ENCODE measurements at places on chromosomes 5 and 9.

DNA sequence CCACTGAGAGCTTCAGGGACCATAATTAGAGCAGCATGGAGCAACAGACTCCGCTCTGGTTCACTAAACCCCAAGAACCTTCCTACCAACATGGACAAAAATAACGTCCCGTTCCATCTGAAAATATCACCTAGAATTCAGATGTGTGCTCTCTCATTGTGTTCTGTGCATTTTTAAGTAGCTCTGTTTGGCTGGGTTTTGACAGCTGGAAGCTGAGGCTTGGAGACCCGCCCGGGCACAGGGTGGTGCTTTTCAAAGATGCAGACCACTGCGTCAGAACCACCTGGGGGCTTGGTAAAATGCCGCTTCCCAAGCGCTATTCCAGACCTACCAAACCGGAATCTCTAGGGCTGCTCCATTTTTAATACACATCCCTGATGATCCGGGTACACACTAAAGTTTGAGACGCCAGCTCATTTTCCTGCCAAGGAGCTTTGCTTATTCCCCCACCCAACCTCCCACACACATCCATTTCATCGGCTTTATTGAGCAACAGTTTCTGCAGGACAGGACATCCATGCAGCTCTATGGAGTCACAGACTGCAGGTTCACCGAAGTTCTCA lies 104.8 kb downstream of the GABBR2 start:
- no peak for DNase-seq

DNA sequence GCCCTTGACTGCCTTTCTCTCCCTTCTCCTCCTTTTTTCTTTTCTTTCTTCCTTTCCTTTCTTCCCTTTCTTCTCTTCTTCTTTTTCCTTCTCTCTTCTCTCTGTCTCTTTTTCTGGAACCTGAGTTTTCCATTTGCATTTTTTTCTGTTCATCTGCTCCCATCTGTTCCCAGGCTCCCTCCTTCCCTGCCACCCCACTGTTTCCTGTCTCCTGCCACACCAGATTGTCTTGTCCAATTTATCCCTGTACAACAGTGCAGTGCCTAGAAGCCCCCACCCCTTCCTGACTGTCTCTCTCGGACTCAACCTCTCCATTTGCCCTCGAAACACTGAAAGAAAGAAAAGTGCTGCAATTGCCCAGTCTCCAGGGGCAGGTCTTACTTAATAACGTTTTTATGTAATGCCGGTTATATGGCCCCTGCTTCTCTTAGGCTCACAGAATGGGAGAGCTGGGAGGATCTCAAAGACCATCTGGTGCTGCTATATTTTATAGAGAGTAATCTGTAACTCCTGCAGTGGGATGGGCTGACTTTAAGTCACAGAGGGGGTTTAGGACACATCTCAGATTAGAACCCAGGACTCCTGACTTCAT lies 101.4 kb downstream of the RALGPS1 start:
- no peak for DNase-seq

DNA sequence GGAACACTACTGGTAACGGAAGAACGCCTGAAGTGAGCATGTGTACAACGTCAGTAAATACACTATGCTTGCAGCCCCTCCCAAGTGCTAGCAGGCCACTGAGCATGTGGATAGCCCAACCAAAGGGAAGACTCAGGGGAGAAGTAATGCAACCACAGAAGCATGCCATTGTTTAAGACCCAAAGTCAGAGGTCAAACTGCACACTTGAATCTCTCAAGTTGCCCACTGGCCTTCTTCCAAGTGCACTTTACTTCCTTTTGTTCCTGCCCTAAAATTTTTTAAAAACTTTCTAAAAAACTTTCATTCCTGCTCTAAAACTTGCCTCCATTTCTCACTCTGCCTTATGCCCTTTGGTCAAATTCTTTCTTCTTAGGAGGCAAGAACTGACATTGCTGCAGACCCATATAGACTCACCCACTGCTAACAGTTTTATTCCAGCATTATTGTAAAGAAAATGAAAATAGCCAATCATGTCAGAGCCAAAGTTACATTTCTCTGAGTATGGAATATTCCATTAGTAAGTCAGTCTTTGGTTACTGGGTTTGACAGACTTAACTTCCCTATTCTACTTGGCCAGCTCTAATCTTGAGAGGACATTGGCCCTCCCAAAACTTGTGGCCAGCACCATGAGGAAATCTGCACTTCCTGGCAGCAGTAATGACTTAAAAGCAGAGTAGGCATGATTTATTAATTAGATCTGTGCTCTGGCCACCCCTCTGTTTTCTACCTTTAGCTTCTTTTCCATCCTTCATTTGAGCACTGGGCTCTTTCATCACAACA lies 76.9 kb downstream of the TSSK1B start:
- DNase-seq, result no peak

- no peak for DNase-seq
Observed at GRCh38 chr5:73896097-73896496, 270.1 kb downstream of the ARHGEF28 start.

GRCh38 chr5:146130440-146131045 lies 25.2 kb upstream of the PLAC8L1 start:
- no peak for DNase-seq

GRCh38 chr5:68884883-68885282 lies 208.9 kb upstream of the SLC30A5 start:
- no peak for DNase-seq
